ENCODE measurements at places on chromosomes 12 and 14.

DNA sequence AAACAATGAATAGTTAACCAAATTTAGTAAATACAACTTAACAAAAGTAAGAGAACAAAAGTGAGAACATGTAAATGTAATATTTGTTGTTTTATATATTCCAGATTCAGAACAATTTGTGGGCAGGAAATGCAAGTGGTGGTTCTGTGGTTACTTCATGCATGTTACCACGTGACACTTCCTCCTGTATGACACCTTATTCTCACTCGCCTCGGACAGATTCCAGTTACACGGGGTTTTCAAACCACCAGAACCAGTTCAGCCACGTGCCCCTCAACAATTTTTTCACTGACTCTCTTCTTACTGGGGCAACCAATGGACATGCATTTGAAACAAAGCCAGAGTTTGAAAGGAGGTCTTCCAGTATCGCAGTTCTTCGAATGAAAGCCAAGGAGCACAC lies 21.0 kb downstream of the ALX1 start:
- DNase-seq: no peak

DNA sequence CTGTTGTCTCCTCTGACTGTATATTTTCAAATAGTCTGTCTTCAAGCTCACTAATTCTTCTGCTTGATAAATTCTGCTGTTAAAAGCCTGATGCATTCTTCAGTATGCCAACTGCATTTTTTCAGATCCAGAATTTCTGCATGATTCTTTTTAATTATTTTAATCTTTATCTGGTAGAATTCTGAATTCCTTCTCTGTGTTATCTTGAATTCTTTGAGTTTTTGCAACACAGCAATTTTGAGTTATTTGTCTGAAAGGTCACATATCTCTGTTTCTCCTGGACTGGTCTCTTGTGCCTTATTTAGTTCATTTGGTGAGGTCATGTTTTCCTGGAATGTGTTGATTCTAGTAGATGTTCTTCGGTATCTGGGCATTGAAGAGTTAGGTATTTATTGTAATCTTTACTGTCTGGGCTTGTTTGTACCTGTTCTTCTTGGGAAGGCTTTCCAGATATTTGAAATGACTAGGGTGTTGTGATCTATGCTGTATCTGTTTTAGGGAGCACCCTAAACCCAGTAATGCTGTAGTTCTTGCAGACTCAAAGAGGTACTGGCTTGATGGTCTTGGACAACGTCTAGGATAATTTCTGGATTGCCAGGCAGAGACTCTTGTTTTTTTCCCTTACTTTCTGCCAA lies 193.8 kb upstream of the NPAS3 start:
- DNase-seq: no peak

DNA sequence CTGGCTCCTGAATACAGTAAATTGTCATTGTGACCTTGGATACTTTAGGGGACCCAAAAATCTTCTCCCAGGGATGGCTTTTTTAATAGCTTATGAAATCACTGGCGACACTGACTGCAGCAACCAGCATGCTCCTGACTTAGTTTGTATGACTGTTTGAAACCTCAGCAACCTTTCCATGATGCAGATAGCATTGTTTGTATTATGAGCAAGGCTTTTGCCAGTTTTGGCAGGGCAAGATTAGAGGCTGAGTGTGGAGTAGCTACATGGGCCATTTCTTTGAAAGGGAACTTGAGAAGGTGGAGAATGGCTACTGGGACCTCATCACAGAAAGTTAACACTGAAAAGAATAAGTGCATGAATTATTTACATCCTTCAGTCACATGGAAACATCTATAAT lies 50.9 kb downstream of the SLC4A8 start:
- no peak for DNase-seq

DNA sequence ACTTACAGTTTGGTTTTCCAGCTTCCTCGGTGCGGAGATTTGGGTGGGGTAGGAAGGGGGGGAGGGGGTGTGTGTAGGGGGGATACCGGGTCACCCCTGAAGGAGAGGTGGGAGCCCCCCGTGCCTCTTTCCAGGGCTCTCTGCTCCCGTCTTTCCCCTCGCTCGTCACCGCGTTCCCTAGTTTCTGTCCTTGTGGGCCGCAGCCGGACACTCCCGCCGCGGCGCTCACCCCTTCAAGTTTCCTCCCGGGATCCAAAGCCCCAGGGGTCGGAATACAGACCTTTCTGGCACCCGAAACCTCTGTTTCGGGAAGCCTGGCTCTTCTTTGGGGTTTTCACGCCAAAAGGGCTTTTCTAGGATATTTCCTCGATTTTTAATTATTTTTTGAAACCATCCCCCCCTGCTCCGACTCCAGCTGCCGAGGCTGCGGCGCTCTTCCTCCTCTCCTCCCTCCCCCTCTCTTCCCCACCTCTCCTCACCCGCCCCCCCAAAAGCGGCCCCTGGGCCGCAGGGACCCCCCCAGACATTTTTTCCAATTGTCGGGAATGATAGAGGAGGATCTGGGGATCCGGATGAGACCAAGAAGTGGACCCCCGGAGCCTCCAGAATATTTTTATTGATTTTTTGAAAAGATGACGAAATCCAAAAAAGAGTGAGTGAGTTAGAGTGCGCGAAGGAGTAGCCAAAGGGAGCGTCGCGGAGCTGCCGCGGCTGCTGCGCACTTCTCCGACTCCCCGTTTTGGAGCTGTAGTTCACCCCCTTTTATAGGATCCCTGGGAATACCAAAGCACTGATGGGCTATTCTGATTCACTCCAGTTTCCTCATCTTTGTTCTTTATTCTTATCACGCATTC lies 1.7 kb downstream of the CCND2 start:
- no peak for DNase-seq

GRCh38 chr12:102816816-102817434 lies 100.1 kb downstream of the PAH start:
- no peak for DNase-seq

GRCh38 chr14:104978746-104979691 lies 845 bp upstream of the AHNAK2 start:
- DNase-seq: no peak

GRCh38 chr12:7264538-7264937 lies 39.3 kb upstream of the ACSM4 start:
- no peak for DNase-seq

DNA sequence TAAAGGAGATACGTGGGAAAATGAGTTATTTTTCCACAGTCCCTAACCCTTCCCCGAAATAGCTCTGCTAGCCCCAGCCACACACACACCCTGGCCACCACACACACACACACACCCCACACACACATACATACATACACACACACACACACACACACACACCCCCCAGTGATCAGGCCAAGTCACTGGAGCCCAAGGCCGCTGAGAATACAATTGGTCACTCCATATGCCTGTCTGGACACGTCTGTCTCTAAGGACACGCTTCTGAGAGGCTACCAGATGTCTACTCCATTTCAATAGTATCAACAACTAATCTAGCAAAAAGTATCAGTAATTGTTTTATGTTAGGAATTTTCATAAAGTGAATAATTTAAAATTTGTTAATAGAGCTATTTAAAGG lies 13.0 kb upstream of the DIABLO start:
- DNase-seq: no peak

DNA sequence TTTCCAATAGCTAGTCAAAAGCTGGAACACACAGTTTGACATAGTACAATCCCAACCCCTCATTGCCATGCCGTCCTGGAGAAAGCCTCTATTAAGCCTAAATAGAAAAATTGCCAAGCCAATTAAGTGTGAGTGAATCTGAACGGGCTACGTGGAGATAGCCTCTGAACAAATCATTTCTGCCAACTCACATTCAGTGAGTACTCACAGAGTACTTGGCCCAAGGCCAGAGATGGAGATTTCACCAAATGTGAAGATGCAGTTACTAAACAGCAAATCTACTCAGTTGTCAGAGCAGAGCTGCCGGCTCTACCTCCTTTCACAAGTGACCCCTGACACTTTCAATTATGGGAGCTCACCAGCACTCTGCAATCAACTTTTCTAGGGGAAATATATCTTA lies 350.0 kb downstream of the GALC start:
- DNase-seq: no peak

- no peak for DNase-seq
Measured at GRCh38 chr12:121391619-121392324, 8.1 kb upstream of the RNF34 start.

- no peak for DNase-seq
Measured at GRCh38 chr14:68736471-68736871, 56.4 kb downstream of the ZFP36L1 start.

GRCh38 chr12:3137268-3137781 lies 60.1 kb downstream of the TSPAN9 start:
- DNase-seq: no peak

DNA sequence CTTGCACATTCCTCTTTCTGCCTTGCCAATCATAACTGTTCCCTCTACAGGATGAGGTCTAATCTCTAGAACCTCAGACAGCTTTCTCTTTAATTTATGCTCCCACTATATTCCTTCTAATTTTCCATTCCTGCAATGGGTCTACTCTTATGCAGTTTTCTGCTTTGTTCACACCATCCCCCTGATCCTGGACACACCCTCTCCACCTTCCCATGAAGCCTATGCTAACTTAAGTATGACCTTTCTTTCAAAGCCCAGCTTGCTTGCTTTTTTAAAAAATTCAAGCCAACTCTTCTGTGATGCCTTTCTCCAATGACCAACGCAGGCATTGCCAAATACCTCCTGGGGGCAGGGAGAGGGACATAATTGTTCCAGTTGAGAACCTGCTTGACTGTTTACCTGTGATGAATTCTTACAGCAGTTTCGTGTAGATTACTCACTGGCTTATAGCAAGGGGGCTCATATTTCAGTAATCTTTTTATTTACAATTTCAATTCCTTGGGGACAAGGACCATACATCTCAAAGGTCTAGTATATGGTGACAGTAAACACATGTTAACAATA lies 7.8 kb downstream of the SLC38A1 start:
- no peak for DNase-seq

GRCh38 chr14:94269156-94269555 lies 23.9 kb downstream of the SERPINA10 start:
- DNase-seq: no peak

DNA sequence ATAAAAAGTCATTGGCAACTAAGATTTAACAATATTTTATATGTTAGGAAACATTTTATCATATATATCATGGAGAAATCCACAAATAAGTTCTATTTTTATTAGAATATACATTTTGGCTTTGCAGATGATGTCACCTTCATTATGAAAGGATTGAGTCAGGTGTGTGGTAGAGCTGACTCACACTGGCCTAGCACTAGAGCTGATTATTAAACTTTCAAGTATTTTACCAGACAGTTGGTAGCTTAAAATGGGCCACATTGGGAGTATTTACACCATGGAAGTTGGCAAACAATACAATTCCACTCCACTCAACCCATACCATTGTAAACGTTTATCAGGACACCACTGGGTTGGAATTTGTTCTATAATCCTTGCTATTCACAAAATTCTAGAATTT lies 1036.6 kb downstream of the TRHDE start:
- no peak for DNase-seq

GRCh38 chr12:49227713-49228112 lies 37.2 kb upstream of the TUBA1C start:
- no peak for DNase-seq

- no peak for DNase-seq
Measured at GRCh38 chr14:34665785-34666435, 36.0 kb upstream of the SNX6 start.

DNA sequence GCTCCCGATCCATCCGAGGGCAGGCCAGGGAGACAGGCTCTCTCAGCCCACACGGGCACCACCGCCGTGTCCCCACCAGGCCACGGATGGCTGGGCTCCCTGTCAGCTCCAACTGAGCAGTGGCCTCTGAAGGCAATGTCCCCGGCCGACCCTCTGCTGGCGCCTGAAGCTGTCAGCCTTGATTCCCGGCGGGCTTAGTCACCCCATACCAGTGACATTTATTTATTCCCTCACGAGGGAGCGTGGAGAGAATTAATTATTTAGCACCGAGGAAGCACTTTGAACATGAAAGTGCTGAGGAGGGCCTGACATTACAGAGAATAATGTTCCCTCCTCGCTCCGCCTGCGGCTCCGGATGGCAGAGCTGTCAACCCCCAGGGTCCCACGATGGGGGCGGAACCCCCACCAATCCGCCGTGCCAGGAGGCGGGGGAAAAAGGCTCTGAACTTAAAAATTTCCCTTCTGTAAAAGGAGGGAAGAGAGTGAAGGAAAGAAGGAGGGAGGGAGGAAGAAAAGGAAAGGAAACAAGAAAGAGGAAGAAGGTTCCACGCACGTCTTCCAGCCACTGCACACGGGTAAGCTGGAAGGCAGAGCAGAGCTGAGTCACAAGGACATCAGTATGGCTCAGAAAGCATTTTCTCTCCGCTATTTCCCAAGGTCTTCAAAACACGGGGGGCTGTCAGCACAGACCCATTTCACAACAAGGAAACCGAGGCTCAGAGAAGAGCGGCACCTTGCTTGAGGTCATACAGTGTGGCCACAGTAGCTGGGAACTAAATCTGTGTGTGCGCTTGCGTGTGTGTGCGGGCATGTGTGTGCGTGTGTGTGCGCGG lies 108.7 kb upstream of the NCOR2 start:
- no peak for DNase-seq

DNA sequence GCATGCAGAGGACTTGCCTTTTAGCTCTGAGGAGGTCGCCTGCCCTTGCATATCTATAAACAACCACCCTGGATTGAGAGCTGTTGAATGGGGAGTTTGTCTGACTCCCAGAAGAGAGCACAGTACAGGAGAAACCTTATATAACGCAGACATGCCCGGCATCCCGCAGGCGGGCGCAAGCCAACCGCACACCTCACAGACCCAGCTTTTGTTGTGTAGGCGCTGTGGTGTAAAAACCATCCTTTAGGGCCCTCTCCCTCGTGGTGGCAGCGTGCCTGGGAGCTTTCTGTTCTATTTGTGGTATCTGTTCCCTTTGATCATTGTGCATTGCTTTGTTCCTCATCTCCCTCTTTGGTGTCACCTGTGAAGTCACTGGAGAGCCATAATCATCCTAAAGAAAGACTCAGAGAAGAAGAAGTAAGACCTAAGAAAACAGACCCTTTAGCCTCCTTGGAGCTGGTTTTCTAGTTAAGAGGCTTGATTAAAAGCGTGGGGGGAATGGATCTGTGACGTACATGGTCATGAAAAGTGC lies 77.7 kb downstream of the ETV6 start:
- DNase-seq: no peak

GRCh38 chr14:98194821-98195220 lies 1077.2 kb downstream of the BCL11B start:
- no peak for DNase-seq
